IMR-90 (cell line): ENCODE measurements at places on chromosomes 11 and 22.

GRCh38 chr11:125335106-125335505 lies 161.0 kb downstream of the FEZ1 start:
- DNase-seq = no peak

- no peak for DNase-seq
These were observed 102.4 kb downstream of the LRRC32 start for GRCh38 chr11:76568139-76568538.

DNA sequence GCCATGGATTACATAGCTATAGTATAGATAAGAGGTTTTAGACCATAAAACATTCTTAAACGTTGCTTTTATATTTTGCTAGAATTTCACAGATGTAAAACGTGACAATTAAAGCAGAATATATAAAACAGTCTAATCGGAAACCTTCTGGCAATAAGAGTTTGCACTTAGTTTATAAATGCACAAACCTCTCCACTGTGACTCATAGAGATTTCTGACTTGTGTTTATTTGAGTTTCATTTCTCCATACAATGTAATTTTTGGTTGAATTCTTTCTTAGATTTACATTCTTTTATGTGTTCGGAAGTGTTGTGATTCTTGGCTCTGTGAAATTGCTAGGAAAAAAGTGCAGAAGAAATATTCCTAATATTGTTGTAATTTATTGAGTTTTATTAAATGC lies 288.7 kb upstream of the CTSC start:
- peak; percentile 52 for DNase-seq

GRCh38 chr11:95923439-95923727 lies 524 bp downstream of the MTMR2 start:
- no peak for DNase-seq

DNA sequence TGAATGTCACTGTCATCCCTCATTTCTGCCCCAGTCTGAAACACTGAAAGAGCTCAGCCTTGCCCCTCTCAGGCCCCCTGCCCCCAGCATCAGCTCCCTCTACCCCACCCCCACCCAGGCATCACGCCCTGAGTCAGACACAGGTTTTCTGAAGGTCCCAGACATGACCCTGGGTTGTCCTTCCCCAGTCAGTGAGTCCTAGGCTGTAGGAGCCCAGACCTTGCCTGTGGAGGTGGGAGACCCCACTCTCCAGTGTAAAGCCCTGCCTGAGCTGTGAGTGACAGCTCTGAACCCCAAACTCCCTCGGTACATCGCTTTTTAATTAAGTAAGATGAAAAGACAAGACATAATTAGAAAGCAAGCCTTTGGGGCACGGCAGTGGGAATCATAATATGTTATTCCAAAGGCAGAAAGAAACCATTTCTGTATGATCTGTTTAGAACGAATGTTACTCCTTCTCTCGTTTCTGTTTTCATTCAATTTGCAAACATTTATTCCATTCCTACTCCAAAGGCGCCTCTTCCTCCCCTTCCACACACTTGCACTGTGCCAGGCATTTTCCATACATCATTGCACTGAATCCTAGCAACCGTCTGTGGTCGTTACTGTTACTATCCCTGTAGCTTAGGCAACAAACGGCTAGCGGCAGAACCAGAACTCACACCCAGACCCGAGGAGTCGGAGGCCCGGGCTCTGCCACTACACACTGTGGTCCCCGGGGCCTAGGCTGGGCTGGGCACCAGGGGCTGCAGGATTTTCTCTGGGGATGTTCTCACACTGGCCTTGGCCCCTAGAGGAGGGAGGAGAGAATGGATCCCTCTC lies 63.4 kb downstream of the CD6 start:
- no peak for DNase-seq

DNA sequence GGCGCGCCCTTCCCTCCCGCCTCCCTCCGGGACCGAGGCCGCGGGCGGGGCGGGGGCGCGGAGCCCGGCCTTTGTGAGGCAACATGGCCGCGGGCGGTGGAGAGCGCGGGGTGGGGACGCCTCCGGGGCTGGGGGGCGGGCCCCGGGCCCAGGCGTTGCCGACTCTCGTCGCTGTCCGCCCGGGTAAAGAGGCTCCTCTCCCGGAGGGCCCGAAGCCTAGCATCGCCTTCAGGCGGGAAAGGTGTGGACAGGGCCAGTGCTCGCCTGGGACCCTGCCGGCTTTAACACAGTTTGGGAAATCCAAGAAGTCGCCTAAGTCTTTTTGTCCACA lies 369 bp downstream of the DGCR8 start:
- DNase-seq = peak; percentile 30

DNA sequence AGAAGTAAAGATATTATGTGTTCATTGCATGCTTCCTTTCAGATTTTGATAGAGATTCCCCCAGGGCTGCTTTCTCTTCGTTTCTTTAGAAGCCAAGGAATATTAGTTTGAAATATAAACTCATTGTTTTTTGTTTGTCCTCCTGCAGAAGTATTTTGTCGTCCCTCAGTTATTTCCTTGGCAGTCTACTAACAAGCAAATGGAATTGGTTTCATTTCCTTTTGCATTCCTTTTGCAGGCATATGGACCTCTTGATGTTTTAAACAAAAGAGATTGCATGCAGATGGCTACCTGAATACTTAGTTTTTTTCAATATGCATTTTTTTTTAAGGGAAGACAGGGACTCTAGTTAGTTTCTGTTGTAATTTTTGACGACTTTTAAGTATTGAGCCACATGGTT lies 62.2 kb downstream of the BCL2L13 start:
- no peak for DNase-seq

GRCh38 chr11:36974771-36975170 lies 376.7 kb upstream of the RAG2 start:
- DNase-seq = no peak

GRCh38 chr11:67126986-67127385 lies 7.9 kb downstream of the KDM2A start:
- no peak for DNase-seq

GRCh38 chr11:121478226-121478894 lies 25.6 kb upstream of the SORL1-AS1 start:
- DNase-seq = no peak

GRCh38 chr11:11446967-11447366 lies 93.9 kb upstream of the CSNK2A3 start:
- DNase-seq = no peak

DNA sequence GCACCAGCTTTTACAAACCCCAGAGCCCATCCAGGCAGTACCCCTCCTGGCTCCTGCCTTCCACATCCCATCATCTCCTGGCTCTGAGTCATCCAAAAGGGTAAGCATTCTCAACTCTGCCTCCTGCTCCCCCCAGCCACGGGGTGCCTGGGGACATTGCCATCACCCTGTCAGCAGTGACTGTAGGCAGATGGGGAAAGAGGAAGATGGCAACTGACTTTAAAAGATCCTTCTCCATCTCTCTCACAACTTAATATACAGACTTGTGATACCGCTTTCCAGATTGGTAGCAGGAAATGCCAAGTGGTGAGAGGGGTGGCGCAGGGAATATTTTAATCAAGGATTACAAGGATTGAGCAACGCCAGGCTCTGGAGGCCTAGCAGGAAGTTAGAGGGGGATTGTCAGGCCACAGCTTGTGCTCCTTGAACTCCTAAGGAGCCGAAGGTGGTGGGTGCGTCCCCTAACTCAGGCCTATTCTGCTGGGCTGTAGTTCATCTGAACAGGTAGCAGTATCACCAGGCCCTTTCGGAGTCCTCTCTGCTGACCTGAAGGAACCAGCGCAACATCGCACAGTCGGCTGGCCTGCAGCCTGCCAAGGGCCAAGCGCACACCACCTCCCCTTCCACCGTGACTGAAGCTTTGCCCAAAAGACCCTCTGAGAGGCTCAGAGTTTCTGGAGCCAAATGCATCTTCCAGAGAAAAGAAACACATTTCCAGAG lies 83.3 kb downstream of the ZC3H12C start:
- peak; percentile 51 for DNase-seq

DNA sequence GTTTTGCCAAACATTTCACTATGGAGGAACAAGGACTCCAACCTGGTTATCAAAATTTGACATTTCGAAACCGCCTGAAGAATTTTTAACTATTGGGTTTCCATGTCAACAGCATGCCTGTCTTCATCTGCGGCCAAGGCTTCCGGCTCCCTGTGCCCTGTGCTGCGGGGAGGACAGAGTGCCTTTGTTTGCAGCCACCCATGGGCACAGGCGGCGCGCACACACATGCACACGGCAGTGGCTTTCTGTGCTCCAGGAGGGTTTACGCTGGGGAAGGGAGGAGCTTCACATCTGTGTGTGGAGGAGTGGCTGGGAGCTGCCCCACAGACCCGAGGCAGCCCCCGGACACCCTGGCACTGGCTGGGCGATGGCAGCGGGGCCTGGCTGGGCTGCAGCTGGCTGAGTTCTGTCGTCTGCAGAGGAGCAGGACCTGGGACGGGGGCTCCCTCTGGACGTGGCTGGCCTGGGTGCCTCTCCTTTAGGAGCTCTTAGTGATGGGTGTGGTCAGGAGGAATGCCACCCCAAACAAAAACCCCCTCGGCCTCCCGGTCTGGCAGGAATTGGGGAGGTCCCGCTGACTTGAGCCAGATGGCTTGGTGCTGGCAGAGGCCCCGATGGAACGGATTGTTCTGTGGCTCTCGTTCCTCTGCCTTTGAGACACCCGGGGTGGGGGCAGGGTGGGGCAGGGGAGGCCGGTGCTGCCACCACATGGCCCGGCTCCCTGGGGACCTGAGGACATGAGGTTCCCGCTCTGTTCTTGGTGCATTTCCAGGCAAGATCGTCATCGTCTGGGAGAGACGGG lies 1290.9 kb downstream of the BRD1 start:
- no peak for DNase-seq

- no peak for DNase-seq
These were observed 49.8 kb upstream of the BMAL1 start for GRCh38 chr11:13227676-13228255.

DNA sequence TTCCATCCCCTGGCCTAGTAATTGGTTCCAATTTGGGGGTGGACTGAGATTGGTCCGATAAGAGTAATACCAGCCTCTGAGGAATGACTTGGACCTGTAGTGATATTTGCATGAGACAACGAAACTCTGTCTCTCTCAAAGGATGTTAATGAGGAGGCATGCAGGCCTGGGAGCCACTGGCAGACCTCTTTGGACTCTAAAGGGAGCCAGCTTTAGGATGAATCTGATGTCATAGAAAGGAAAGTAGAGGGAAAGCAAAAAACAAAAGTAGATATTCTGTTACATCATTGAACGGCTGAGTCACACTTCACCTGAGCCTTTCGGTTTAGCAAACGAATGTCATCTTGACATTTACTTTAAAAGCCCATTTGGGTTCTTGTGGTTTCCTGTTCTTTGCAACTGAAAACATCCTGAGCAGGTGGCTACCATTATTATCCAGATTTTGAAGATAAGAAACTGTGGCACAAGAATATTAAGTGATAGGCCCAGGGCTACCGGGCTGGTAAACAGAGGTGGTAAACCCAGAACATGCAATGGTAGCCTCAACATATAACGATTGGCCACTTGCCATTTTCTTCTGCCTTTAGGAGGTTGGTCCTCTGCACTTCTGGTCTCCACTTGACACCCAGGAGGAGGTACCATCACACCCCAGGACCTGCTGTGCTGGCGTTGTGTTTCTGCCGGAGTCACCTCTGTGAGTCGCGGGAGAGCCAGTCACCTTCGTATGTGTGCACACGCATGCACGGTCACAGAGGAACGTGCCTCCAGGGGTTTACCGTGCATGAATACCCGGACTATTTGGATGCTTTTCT lies 42.7 kb downstream of the RTL6 start:
- DNase-seq = no peak

- no peak for DNase-seq
These were observed 14.6 kb upstream of the HIPK3 start for GRCh38 chr11:33242575-33242974.

DNA sequence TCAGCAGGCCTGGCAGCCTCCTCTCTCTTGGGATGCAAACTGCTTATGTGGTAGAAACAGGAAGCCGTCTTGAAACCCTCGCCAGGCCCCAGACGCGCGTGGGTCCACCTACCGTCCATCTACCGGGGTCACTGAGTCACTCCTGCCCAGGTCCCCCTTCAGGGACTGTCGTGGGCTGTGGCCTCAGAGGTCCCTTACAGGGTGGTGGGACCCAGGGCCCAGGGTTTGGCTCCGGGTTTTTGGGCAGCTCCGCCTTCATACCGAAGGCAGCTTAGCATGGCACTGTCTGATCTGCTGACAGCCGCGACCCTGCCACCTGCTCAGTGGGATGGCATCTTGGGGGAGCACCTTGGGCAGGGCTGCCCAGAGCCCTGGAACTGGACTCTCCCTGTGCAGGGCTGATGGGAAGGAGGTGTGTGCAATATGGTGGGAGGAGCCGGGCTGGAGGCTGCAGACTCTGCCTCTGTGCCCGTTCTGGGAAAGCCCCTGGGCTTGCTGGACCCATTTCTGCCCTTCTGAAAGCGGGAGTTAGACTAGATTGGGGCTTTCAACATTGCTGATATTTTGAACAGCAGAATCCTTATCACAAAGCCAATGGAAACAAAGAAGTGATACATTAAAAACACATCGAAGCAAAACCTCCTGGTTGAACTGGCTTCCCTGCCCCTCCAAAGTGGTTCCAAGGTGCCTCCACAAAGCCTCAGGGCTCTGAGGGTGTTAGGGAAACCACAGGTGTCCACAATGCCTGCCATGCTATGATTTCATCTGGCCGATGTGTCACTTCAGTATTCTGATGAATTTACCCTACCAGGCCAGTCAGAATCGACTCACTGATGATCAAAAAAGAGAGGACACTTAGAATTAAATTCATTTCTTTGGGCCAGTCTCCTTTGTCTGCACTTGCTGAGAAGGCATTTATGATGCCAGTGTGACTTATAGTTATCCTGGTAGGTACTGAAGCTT lies 316.5 kb downstream of the KIRREL3 start:
- no peak for DNase-seq

- no peak for DNase-seq
These were observed 118.3 kb downstream of the WT1 start for GRCh38 chr11:32316858-32317642.

GRCh38 chr11:64851831-64852351 lies 7.4 kb upstream of the CDC42BPG start:
- no peak for DNase-seq

DNA sequence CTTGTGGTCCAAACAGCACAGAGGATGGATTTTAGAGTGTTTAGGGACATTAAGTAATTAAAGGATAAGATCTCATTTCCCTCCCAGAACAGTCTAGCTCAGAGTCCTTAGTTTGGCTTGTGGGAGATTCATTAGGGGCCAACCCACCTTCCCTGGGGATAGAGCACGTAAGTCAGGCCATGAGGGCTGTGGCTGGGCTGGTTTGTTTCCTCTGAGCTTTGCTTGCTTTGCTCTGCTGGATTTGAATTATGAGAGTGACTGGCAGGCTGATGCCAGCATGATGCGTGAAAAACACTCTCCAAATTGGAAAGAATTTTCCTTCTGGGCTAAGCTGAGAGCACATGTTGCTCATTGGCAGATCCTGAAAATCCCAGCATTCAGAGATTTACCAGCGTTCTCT lies 84.7 kb upstream of the HEPHL1 start:
- DNase-seq = no peak
